ENCODE measurements at places on chromosomes 4 and X.

- no peak for DNase-seq
Measured at GRCh38 chr4:182894681-182895275, 22.4 kb downstream of the DCTD start.

GRCh38 chr4:188433741-188434315 is 294.6 kb downstream of the TRIML1 start:
- no peak for DNase-seq

DNA sequence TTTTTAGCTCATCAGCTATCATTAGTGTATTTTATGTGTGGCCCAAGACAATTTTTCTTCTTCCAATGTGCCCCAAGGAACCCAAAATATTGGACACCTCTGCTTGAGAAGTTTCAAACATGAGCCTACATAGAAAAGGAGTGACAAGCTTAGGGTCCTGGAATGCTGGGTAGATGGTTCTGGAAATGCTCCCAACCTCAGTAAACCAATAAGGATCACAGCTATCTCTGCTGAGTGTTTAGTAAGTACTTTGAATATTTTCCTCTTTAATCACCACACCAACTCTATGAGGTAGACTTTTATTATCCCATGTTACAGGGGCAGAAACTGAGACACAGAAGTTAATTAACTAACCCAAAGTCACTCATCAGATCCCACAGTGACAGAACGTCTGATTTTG is 164.9 kb upstream of the KLF3 start:
- DNase-seq: no peak

GRCh38 chr4:20554134-20554533 is 146.1 kb upstream of the PACRGL start:
- no peak for DNase-seq

DNA sequence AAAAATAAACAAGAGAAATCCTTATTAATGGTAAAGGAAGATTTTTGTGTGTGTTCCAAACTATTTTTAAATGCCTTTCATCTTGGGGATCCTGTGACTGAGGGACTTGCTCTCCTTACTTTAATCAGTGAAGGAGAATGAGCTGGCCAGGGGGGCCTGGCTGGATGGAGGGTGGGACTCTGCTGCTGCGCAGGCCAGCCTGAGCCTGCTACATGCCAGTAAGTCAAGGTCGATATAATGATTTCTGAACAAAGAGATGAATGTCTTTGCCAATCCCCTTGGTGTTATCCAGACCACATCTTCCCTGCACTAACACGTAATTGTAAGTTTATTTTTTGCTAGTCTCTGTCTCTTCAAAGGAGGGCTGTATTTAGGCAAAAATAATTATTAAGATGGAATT is 1679.2 kb upstream of the TENM3 start:
- no peak for DNase-seq

- no peak for DNase-seq
Measured at GRCh38 chr4:132646186-132646585, 502.9 kb upstream of the PCDH10 start.

GRCh38 chr4:48813964-48814363 is 16.9 kb upstream of the OCIAD1 start:
- DNase-seq: no peak

DNA sequence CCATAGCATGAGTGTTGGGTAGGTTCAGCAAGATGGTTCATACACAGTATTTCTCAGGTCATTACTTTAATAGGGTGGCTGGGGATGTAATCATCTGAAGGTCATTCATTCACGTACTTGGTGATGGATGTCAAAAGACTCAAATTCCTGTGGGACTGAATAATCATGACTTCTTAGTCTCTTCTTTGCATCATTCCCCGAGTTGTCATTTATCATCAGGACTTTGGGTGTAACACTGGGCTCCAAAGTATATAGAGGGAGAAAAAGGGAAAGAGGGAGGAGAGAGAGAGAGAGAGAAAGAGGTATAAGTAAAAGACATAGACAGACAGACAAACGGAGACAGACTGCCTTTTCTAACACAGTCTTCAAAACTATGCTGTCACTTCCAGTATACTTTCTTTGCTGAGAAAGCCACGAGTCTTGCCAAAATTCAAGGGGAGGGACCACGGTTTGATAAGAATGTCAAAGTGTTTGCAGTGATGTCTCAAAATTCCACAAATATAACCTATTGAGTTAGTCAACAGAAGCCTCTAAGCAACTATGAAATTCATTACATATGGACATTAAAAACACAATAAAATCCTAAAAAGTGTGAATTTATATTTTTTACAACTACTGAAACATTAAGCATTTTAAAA is 55.9 kb downstream of the UGT2A3 start:
- DNase-seq: no peak

- no peak for DNase-seq
Measured at GRCh38 chr4:6189511-6189910, 10.8 kb downstream of the JAKMIP1 start.

DNA sequence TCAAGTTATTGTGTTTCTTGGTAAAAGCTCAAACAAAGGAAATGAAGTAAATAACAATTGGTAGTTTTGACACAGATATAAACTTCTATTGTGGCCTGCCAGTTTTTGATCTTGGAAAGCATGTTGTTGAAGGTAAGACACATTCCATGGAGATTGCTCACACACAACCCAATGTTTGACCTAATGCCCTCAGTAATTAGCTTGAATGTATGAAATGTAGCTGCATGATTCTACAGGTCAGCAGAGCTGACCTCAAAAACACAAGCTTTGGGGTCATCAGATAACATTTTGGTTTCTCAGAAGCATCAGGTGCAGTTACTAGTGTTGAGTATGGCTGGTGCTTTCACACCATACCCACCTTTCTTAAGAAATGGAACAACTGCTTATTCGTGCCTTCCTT is 16.5 kb downstream of the GPR173 start:
- DNase-seq: no peak

DNA sequence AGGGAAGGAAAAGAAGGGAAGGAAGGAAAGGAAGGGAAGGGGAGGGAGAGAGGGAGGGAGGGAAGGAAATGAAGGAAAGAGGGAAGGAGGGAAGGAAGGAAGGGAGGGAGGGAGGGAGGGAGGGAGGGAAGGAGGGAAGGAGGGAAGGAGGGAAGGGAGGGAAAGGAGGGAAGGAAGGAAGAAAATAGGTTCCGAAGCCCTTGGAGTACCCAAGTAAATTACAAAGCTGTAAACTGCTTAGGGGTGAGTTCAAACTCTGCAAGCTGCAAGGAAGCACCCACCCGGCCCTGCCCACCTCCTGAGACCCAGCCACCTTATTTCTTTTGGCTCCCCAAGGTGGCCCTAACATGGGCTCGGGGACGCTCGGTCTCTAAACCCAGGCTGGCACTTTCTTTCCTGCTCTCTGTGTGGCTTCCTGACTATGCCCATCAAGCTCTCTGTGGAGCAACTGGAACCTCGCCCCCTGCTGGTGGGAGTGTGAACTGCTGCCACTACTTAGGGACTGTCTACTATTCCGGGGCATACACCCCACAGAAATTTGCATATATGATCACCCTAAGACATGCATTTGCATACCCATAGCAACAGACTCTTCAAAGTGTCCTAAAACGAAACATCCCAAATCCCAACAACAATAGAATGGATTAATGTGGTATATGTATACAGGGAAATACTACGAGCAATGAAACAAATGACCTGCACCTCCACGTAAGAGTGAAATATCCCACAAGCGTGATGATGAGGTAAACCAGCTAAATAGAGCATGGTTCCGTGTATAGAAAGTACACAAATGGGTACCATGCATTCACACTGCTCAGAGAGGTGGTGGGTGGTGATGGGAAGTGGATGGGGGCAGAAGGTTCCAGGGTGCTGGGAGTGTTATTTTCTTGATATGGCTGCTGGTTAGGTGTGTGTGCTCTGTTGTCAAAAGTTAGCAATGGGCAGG is 151.7 kb upstream of the TBL1X start:
- peak; percentile 59 for DNase-seq

- no peak for DNase-seq
Measured at GRCh38 chr4:170001011-170001744, 25.0 kb downstream of the MFAP3L start.

DNA sequence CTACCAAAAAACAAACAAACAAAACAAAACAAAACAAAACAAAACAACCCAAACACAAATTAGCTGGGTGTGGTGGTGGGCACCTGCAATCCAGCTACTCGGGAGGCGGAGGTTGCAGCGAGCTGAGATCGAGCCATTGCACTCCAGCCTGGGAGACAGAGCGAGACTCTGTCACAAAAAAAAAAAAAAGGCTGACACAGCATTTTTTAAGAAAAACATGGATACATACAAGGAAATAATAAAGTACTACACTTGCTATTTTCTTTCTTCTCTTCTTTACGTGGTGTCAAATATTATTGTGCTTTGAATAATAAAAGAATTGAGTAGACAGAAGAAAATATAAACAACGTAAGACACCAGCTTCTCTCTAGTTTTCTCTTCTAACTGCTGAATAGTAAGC is 73.9 kb downstream of the TEX11 start:
- no peak for DNase-seq

GRCh38 chr4:56723201-56723605 is 42.1 kb upstream of the HOPX start:
- no peak for DNase-seq

GRCh38 chr4:14362385-14362784 is 639.9 kb upstream of the CPEB2 start:
- no peak for DNase-seq

DNA sequence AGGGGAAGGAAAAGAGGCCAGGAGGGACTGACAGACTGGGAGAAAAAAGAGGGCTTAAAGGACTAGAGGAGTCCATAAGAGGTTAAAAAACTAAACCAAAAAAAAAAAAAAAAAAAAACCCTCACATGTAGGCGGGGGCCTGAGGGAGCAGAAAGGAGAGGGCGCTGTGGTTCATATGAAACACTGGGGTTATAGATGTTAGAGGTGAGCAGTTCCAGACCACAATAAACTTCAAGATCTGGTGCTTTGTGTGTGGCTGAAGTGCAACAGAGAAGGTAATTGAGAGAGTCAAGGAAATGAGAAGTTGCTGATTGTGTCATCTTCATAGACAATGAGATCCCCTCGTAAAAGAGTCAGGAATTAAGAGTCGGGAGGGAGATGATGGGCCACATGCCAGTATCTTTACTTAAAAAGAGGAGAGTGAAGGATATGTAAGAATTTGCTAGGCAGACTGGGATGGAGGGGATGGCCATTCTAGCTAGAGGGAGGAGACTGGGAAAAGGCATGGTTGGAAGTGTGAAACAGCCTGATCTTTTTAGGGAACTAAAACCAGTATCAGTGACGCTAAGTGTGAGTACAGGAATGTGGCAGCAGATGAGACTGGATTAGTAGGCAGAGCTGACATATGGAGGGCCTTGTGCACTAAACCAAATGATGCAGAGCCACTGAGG is 18.4 kb upstream of the OGT start:
- peak; percentile 57 for DNase-seq

- no peak for DNase-seq
Measured at GRCh38 chr4:183344523-183345255, 22.5 kb upstream of the CLDN24 start.

- DNase-seq: no peak
Measured at GRCh38 chrX:355329-356050, 31.2 kb downstream of the PPP2R3B start.

- no peak for DNase-seq
Measured at GRCh38 chr4:123599061-123599919, 202.7 kb downstream of the SPRY1 start.

GRCh38 chr4:25795566-25796454 is 67.0 kb downstream of the SEL1L3 start:
- DNase-seq: no peak

DNA sequence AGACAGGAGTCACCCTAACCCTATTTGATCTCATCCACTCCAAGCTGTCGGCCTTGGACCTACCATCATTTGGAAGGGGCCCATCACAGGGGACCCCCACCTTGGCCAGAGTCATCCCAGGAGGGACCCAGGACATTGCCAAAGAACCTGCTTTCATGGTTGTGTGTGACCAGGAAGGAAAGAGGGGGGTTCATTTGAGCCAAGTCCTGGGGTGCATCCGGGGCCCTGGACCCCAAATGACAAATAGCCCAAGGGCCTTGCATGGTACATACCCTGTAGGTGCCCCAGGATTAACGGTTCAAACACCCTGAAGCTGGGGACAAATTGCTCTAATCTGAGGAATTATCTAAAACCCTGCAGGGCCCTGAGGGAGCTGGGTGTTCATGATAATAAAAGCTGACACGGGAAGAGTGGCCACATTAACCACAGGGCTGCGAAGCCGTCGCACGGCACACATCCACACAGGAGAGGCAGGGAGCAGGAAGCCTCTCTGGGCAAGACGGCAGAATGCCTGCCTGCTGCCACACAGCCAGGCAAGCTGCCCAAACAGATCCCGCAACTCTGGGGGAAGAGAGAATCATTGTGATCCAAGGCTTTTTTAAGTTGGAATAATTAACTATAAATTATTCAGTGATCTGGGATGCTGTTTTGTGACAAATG is 28.2 kb upstream of the PPP2R2C start:
- no peak for DNase-seq
